ENCODE measurements at places on chromosomes 6 and 20. TPM values are rescaled to one million over a fixed set of nuclear protein-coding genes. Genes with fewer than 3 reads are reported as not detected.

Gene PXMP4
- 6.5 TPM for total RNA-seq

GRCh38 chr6:11278207-11278559, 45.7 kb upstream of the NEDD9 start:
- no peak for DNase-seq

DNA sequence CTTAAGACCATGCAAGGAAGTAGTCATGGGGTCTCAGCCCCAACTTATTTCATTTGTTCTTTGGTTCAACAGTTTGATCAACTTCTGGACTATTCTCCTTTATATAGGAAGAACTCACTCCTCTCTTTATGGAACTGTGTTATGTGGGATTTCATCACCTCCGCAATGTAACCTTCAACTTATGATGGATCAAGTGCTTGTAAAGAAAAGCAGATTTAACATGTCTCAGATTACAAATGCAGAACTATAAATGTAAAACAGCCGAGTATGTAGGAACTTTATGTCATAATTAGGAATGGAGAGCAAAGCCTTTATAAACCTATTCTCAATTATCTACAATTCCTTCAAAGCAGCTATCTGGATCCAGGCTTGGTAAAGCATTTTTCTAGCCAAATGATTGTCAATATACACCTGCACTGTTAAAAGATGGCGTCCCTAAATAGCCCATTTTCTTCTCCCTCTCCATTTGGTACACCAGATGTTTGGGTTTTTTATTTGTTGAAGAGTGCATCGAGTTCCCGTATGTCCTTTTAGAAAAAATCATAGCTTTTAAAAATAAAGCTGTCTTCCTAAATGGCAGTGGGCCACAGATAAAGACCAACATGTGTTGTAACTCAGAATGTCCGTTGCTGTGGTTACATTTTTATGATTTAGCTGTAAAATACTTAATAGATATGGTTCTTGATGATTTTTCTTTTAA, 985.1 kb upstream of the SLC35B3 start:
- DNase-seq: no peak

Gene SLC22A7
- total RNA-seq: not detected

Gene COL19A1
- total RNA-seq: not detected

GRCh38 chr6:32097364-32097763, 11.8 kb downstream of the TNXB start:
- peak; percentile 69 for DNase-seq

Gene IP6K3
- under 0.01 TPM for total RNA-seq

DNA sequence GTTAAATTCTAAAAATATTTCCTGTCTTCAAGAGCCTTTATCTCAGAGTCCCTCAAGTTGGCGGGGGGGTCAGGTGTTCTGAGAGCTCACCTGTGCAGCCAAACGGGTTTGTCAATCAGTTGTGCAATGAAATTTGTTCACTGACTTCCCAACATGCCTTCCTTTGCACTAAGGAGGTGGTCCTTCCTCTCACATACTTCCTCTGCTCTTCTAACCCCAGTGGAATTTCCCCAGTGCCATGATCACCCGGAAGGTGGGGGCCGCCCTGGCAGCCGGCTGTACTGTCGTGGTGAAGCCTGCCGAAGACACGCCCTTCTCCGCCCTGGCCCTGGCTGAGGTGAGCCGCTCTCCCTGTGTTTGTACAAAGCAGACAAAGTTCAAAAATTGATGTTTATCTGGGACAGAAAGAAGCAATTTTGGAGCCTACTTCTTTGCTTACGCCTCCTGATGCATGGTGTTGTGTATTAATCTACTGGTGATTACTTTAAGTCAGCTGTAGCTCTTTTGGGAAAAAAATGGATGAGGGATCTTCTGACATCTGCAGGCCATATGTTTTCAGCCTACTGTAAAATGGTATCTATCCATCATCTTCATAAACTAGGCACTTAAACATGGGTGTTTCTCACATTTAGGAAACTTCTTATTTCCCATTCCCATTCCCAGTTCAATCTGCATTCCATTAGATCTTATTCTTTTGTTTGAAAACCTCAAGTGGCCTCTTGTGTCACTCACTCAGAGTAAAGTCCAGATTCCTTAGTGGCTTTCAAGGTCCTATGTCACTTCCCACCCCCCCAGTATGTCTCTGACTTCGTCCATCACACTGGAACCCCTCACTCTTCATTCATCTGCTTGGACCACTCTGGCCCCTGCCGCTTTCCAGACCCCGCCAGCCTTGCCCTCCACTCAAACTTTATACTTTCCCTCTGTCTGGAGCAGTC, 10.1 kb downstream of the ALDH5A1 start:
- DNase-seq: no peak

Gene CDSN
- not detected for total RNA-seq

DNA sequence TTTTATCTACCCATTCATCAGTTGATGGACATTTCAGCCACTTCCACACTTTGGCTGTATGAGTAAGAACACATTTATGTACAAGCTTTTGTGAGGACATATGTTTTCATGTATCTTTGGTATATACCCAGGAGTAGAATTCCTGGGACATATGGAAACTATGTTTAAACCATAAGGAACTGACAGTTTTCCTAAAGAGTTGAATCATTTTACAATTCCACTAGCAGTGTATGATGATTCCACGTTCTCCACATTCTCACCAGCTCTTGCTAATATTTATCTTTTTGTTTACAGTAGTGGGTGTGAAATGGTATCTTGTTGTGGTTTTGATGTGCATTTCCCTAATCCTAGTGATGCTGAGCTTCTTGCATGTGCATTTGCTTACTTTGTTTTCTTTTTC, 338.1 kb downstream of the PLCB1 start:
- no peak for DNase-seq

DNA sequence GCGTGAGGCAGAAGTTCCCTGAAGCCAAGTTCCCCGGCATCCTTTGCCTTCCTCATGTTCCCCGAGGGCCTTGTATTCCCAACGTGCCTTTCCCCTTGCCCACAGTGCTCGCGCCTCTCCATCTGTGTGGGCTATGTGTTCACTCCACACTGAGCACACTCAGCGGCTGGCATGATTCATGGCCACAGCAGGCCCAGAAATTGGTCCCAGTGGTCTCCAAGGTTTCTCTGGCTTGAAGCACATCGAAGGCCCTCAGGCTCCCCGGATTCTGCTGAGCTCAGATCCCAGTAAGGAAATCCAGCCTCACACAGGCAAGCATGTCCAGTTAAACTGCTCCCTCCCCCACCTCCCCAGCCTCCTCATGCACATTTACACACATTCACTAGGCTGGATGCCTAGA, 123.6 kb downstream of the ISM1 start:
- DNase-seq: no peak

Measured in osteoblast (primary cell).